Bronchial epithelial cell (primary cell): ENCODE measurements at places on chromosomes 4 and X. TPM values are rescaled to one million over a fixed set of nuclear protein-coding genes. Genes with fewer than 3 reads are reported as not detected.

DNA sequence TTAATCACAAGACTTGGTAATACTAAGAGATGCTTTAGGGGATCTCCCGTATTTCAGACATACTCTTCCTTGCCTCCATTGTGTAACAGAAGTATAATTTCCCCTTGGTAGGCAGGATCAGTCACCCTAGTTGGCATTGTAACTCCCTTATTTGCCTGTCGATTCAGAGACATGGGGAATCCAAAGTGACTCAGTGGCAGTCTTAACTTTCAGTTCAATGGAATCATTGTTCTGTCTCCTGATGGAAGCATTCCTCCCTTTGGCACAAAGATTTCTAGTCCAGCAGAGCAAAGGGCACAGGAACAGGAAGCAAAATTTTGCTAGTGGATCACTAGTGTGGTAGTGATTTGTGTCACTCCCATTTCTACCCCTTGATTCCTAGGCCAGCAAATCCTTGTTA, 80.4 kb downstream of the DCUN1D4 start:
- no peak for DNase-seq

DNA sequence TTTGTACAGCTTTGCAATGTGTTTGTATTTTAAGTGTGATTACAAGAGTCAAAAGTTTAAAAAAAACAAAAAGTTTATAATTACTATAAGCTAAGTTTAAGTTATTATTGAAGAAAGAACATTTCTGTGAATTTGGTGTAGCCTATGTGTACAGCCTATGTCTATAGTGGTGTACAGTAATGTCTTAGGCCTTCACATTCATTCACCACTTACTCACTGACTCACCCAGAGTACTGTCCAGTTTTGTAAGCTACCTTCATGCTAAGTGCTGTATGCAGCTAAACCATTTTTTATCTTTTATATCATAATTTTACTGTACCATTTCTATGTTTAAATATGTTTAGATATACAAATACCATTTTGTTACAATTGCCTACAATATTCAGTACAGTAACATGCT, 182.3 kb downstream of the RPA4 start:
- DNase-seq: peak; percentile 22

- no peak for DNase-seq
Measured at GRCh38 chr4:6542951-6543350, 32.0 kb upstream of the MAN2B2 start.

GRCh38 chr4:98508829-98509598, 149.4 kb downstream of the TSPAN5 start:
- no peak for DNase-seq

DNA sequence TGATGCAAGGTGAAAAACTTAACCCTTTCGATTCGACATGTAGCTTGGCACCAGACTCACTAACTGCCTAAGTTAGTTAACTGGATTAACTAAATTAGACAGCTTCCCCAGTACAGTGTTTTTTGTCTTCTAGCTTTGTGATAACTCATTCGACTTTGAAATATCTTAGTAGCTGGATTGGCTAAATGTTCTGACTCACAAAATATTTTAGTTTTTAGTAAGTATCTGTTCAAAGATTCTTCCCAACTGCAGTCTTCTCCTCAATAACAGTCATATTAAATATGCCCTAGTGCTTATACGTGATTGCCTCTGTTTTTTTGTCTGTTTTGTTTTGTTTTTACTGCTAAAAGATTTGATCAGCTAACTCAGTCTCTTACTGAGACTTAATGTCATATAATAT, 102.9 kb downstream of the KCNIP4 start:
- DNase-seq: no peak

DNA sequence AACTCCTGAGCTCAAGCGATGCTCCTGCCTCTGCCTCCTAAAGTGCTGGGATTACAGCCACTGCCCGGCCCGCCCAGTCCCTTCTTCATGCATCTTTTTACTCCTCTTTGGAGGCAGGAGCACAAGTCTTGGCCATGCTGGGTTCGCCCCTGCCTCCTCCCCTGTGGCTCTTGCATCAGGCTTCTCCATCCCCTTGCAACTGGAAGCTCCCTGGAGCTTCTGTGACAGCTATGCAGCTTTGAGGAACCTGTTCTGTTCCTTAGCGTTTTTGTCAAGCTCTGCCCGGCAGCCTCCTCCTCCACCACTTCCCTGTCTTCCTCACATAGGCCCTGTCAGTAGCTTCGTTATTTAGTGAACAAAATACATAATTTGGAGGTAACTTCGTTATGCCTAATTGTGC, 73.9 kb downstream of the PSAPL1 start:
- DNase-seq: no peak

DNA sequence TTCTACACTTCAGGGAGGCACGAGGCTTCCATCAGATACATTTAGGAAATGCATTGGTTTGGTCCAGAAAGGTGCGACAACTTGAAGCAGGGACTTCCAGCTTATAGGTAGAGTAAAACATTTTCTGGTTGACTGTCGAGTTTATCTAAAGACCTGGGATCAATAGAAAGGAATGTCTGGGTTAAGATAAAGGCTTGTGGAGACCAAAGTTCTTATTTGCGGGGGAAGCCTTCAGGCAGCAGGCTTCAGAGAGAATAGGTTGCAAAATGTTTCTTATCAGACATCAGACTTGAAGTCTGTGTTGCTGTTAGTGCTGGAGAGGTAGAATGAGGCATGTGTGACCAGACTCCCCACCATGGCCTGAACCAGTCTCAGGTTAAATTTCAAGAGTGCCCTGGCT, 190.3 kb downstream of the TRIML1 start:
- DNase-seq: no peak

DNA sequence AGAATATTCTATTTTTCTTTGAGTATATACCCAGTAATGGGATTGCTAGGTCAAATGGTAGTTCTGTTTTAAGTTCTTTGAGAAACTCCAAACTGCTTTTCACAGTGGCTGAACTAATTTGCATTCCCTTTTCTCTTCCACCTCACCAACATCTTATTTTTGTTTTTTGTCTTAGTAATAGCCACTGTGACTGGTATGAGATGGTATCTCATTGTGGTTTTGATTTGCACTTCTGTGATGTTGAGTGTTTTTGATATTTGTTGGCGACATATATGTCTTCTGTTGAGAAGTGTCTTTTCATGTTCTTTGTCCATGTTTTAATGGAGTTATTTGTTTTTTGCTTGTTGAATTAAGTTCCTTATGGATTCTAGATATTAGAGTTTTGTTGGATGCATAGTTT, 24.4 kb downstream of the AIMP1 start:
- no peak for DNase-seq

DNA sequence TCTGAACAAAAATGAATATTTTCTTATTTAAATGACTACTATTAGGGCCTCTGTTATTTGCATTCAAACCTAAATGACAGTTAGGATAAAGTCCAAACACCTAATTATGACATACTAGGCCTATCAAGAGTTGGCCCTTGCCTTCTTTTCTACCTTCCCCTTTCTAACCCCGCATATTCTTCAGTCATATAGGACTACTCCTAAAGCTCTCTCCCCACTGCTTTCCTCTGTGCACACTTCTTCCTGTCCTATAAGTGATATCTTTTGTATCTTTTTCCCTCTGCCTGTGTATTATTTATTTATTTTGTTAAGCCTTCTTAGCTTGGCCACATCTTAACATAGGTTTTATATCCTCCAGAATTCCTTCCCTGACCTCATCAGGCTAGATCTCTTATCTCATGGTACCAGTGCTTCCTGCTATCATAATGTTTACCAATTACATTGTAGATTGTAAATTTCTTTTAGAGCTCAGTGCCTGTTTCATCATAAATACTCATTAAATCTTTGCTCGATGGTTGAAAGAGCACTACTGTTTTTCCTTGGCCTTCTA, 22.5 kb downstream of the ERVMER34-1 start:
- DNase-seq: no peak

- DNase-seq: no peak
Measured at GRCh38 chrX:10156199-10157031, at the start of gene CLCN4. Gene CLCN4, plus strand, starts transcription at chrX:10156975. Its CDS starts 28,058 bp downstream, at chrX:10185033.

Gene HELT
- not detected in 2 replicates for total RNA-seq

Gene PAGE2B
- not detected in 2 replicates for total RNA-seq

Gene NAP1L2
- total RNA-seq: 0.26 and 0.38 TPM in 2 replicates
